Stimulated activated CD8-positive, alpha-beta memory T cell treated with anti-CD3 and anti-CD28 coated beads, Interleukin-12 subunit alpha, Interleukin-12 subunit beta, amount 100 ng/mL, for 4 hours (primary cell): ENCODE measurements at places on chromosomes 7 and 10.

GRCh38 chr7:5477723-5478531, 54.3 kb upstream of the TNRC18 start:
- DNase-seq: no peak

- no peak for DNase-seq
These were observed 40.2 kb downstream of the FRMPD2 start for GRCh38 chr10:48234295-48234694.

- no peak for DNase-seq
These were observed 269.2 kb downstream of the C7orf25 start for GRCh38 chr7:42642699-42643098.

DNA sequence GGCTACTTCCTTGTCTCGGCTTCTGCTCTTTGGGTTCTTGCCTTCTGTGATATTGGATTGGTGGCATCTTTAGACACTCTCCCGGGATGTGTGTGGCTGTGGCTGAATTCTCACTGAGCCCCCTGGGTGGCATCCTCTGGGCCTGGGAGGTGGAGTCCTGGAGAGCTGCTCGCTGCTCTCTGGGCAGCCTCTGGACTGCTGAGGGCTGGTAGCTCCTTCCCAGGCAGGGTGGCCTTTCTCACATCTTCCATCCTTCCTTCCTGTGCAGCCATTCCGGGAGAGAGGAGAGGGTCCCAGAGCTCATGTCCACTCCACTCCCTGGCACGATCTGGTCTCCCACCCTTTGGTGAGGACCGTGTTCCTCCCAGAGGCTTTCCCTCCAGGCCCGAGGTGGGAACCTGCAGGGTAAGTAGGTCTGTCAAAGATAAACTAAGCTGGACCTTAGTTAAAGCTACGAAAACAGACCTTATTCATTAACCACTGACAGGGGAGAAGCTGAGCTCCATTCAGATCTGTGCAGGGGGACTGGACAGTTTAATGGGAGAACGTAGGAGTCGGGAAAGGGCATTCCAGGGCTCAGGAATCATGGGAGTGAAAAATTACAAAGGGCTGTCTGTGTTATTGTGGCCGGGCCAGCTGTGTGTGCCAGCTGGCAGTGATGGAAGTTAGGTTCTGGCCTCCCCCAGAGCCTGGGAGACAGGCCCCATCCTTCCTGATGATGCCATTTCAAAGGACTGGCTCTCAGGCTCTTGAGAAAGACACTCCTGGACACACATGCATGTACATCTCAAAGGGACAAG, 8.7 kb downstream of the ATP6V0E2 start:
- DNase-seq: no peak

- DNase-seq: no peak
These were observed 223.3 kb upstream of the GPR26 start for GRCh38 chr10:123442901-123443300.

- no peak for DNase-seq
These were observed 15.7 kb downstream of the ZFAND2A start for GRCh38 chr7:1144269-1144771.

- no peak for DNase-seq
These were observed 7.7 kb upstream of the GSTK1 start for GRCh38 chr7:143255564-143255963.

GRCh38 chr7:151724250-151724915, 152.5 kb downstream of the PRKAG2 start:
- DNase-seq: no peak

DNA sequence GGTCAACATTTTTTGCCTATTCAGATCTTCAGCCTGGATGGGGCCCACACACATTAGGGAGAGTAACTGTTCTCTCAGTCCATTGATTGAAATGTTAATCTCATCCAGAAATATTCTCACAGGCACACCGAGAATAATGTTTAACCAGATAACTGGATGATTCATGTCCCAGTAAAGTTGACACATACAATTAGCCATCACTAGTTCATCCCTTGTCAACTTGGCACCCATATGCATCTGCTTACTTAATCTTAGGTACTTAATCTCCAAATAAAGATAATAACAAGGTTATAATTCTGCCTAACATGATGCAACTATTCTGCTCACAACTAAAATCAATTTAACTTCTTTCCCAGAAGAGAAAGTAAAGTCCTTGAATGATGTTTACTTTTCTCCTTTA, 502.6 kb downstream of the ADRA2A start:
- DNase-seq: no peak

DNA sequence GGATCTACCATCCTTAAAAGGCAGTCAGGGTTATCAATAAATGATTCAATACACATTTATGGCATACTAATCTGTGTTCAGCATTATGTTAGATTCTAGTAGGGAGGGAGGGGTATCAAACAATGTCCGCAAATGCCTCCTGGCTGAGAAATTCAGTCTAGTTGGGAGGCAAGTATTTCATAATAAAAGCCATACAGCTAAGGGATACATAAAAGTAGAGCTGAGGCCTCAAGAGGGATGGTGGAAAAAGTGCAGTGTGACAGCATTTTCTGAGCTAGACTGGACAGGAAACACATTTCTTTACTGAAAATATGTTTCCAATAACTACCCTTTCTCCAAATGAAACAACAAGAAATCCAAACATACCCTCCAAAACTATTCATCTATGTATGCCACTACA, 152.8 kb upstream of the LRRN3 start:
- DNase-seq: no peak

DNA sequence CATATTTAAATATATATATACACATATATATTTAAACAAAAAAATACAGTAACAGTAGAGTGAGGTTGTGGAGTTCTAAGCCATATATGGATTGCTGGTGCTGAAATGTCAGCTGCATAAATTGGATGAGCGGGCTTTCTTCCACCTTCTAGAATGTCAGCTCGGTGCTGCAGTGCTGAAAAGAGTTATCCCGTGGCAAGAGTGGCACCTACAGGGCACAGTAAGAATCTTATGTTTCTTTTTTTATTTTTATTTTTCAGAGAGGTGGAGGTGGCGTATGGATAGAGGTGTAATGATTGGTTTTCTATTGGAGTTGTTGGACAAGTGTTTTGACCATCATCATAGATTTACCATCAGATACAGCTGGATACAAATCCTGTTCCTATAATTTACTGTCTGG, 86.2 kb upstream of the DYNC1I1 start:
- DNase-seq: no peak

DNA sequence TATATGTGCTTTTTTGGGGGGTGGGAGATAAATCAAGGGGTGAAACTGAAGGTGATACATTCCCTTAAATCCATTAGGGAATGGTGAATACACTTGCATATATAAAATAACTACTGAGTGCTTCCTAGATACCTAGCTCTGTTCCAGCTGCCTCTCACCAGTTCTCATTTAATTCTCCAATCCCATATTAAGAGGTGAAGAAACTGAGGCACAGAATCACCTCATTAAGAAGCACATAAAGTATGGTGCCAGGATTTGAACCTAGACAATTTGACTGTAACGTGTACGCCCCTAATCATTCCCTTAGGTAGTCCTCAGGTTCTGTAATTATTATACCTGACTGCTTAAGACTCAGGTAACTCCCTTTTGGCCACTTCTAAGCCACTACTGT, 1.5 kb upstream of the SFR1 start:
- DNase-seq: no peak

- DNase-seq: no peak
These were observed 179.3 kb downstream of the WNT2 start for GRCh38 chr7:117143580-117143979.

GRCh38 chr7:6725003-6725402, 18.3 kb upstream of the ZNF12 start:
- no peak for DNase-seq

DNA sequence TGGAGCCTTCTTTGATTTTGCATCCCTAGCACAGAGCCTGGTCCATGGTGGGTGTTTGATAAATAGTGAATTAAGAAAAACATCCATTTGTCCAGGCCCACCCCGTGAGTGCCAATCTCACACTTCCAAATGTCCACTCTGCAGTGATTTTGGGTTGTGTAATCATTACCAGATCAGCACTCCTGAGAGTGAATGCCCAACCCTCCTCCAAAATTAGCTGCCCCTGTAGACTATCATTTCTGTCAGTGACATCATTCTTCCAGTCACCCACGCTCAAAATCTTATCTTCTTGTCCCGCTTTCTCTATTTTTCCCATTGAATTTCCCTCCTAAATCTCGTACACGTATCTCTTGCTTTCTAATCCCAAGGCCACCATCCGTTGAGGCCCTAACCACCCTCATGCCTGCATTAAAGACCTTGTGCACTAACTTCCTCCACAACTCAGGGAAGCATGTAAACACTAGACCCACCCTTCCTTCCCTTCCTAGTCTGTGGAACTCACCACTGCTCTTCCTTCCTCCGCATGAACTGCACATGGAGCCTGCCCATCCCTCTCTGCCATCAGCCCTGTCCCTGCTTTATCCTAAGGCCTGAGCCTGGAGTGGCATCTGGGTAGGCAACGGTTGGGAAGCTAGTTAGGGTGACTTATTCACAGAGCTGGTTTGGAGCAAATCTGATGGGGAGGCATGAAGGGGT, 32.8 kb downstream of the PIK3AP1 start:
- DNase-seq: no peak

- DNase-seq: no peak
These were observed 37.8 kb downstream of the IFIT5 start for GRCh38 chr10:89452193-89452592.

GRCh38 chr10:7481368-7481765, 70.5 kb upstream of the SFMBT2 start:
- no peak for DNase-seq

DNA sequence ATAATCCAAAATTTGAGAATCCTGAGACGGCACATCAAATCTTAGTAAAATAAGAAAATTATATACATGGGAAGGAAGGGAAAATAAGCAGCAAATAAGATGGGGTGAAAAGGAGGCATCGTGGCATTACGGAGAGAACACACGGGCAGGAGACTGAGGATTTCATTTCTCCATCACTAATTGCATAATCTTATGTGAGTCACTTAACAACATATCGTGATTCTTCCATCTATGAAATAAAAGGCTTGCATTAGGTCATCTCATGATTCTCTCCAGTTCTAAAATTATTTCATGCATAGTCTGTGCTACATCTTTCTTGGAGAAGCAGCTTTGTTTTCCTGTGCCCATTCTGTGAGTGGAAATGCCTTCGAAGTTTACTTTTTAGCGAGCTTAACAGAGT, 288.7 kb downstream of the LRMDA start:
- no peak for DNase-seq

DNA sequence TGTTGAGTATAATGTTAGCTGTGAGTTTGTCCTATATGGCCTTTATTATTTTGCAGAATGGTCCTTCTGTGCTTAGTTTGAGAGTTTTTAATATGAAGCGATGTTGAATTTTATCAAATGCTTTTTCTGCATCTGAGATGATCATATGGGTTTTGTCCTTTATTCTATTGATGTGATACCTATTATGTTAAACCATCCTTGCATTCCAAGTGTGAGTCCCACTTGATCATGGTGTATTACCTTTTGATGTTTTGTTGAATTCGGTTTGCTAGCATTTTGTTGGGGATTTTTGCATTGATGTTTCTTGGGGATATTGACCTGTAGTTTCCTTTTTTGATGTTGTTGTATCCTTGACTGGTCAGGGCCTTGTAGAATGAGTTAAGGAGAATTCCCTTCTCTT, 166.4 kb downstream of the MLLT10 start:
- no peak for DNase-seq

DNA sequence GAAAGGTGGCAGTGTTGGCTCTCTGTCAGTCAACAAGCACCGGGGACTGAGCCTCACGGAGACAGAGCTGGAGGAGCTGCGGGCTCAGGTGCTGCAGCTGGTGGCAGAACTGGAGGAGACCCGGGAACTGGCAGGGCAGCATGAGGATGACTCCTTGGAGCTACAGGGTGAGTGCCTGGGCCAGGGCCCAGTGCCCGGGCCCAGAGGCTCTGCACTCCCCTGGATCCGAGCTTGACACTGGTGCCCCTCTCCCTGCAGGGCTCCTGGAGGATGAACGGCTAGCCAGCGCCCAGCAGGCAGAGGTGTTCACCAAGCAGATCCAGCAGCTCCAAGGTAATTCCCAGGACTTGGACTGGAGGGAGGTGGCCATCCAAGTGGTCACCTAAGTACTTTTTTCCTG, 2.7 kb downstream of the CCDC136 start:
- no peak for DNase-seq

GRCh38 chr10:131168238-131168875, 143.2 kb downstream of the TCERG1L start:
- no peak for DNase-seq

- no peak for DNase-seq
These were observed 762.5 kb downstream of the SORCS1 start for GRCh38 chr10:106401967-106402366.

DNA sequence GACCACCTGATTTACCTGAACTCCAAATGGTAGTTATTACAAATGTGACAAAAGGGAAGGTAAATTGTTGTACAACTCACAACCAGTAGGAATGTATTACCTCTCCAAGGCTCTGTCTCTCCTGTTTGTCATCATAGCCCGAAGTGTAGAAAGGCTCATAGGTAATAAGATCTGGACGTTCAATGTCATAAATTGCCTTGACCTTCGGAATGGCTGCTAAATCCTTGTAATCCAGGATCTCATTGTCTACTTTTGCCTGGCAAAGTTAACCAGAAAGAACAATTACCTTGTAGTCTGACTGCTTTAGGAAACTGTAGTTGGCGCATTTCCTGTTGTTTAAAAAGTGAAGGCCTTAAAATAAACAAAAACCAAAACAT, 68.6 kb upstream of the AFAP1L2 start:
- DNase-seq: no peak

- DNase-seq: no peak
These were observed 171.0 kb upstream of the FOXP2 start for GRCh38 chr7:114243646-114244045.

GRCh38 chr10:99535764-99536337, 3.1 kb downstream of the NKX2-3 start:
- DNase-seq: no peak

DNA sequence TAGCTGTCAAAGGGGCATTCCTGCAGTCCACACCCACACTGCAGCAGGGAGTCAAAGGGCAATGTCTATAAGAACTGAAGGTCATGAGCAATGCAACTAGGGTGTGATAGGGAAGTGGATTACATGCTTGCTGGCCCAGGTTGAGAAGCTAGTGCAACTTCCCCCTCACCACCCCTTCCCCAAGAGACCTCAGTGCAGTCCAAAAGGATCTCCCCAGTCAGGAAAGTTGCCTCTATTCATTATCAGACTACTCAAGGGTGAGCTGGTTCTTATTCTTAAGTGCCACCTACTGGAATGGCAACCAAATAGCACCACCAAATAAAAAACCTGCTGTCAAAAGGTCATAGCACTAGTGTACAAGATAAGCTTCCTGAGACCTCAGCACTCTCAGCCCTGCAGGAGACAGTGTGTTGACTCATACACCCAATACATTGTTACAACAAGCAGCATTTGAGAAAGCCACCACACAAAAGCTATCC, 28.2 kb downstream of the MTERF1 start:
- DNase-seq: no peak

GRCh38 chr7:4713183-4713784, 31.2 kb downstream of the FOXK1 start:
- no peak for DNase-seq
